CD4-positive, alpha-beta T cell (primary cell): ENCODE measurements at places on chromosomes 2 and 18.

GRCh38 chr2:65626831-65627230, 194.4 kb upstream of the SPRED2 start:
- H3K36me3 ChIP-seq, result no peaks in the 10 kb centered on the region
- no peak overlapping the region for H3K27ac ChIP-seq
- H3K27me3 ChIP-seq, result peaks cover 7% of the 10 kb centered on the region
- H3K4me1 ChIP-seq, result no peaks in the 10 kb centered on the region

- no peaks in the 10 kb centered on the region for H3K4me1 ChIP-seq
- DNase-seq, result no peak
- H3K4me3 ChIP-seq, result no peak overlapping the region
Measured at GRCh38 chr2:146003337-146003736, 1483.4 kb upstream of the ZEB2 start.

DNA sequence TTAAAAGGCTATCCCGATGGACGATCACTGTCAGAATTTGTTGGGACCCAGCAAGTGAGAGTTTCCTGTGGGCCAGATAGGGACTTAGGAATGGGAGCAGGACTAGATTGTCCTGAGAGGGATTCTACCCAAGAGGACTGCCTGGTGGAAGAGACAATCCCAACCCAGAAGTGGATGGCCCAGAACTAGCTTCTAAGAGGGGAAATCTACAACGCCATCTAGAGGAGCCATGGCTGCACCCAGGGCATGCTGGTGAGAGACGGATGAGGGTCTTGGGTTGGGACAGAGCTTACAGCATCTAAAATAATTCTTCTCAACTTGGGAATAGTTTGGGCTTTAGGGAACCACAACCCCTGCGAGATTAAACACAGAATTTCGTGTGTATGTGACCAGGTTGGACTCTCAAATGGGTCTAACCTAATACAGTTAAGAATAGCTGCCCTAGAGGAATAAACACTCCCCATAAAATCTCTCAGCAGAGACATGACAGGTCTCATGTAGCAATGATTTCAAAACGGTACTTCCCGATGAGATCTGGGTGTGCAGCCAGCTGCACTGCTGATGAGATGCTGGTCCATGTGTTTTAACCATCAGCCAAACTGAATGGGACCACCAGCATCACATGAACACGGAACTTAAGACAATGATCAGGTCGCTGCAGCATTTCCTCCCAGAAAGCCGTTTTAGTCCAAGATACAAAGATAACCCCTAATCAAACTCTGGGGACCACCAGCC, 50.8 kb downstream of the CCBE1 start:
- H3K4me3 ChIP-seq, result no peak overlapping the region
- DNase-seq, result no peak
- H3K4me1 ChIP-seq, result no peaks in the 10 kb centered on the region
- no peak overlapping the region for H3K27ac ChIP-seq
- no peaks in the 10 kb centered on the region for H3K36me3 ChIP-seq

DNA sequence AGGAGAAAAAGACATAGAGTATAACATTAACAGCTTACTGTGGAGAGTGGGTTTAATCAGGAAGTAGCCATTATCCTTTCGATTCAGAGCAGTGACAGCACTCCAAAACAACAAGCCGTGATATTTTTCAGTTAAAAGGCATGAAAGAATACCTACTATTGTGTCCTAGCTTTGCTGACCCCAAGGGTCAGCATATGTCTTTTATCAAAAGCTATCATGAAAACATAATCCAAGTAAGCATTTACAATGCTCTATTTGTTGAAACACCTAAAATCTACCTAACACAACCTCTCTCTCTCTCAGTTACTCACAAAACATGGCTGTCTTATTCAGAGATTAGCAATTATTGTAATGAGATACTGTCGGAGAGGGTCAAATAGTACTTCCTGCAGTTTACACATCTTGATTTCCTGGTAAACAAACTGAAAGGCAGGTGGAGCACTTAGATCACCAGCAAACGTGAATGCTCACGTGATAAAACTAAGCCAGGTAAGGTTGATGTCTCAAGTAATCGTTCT, 100.0 kb downstream of the BAZ2B start:
- peak overlapping the region; percentile 63 for H3K4me3 ChIP-seq
- H3K27me3 ChIP-seq, result no peaks in the 10 kb centered on the region
- H3K4me1 ChIP-seq, result peaks cover 4% of the 10 kb centered on the region
- no peak for DNase-seq
- H3K36me3 ChIP-seq, result no peaks in the 10 kb centered on the region

DNA sequence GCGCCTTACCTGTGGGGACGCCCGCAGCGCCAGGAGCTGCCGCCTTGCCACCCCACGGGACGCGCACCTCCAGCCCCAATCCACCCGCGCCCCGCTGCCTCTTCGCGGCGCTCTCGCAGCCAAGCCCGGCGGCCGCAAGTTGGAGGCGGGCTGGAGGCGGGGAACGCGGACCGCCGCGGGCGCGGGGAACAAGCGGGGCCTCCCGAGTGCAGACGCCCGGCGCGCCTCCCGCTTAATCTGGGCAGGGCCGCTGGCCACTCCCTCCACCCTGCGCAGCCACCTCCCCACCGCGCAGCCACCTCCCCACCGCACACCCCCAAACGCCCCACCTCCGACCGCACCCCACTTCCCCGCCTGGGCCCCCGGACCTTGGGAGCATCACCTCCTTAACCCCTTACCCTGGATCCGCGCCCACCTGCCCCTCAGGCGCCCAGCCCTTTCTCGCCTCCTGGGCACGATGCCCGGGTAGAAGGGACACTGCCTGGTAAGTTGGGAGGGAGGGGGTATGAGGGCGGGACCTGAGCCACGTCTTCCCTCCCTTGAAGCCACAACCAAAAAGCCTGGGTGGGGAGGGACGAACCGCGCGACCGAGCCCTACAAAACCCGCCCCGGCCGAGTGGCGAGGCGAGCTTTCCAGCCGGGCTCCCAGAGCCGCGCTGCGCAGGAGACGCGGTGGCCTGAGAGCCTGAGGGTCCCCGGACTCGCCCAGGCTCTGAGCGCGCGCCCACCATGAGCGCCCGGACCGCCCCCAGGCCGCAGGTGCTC, at the start of the genes COL4A3 and COL4A4:
Gene COL4A3 (plus strand): TSS at position 627 of the 765 bp plus-strand sequence. CDS start 103 bp downstream, at position 730.
Gene COL4A4 (minus strand): TSS at position 208 of the 765 bp plus-strand sequence. CDS start 16,722 bp downstream, outside the sequence.
- peak within 1 kb of the TSS; percentile 24 for H3K4me3 ChIP-seq
- peaks cover 14% of the 10 kb centered on the region for H3K4me1 ChIP-seq
- H3K27me3 ChIP-seq, result peaks cover 23% of the 10 kb centered on the region
- H3K36me3 ChIP-seq, result no peaks in the 10 kb centered on the region
- H3K27ac ChIP-seq, result no peak within 1 kb of the TSS
- DNase-seq, result no peak
